ENCODE measurements at places on chromosomes 2 and 18.

- DNase-seq: no peak
Measured at GRCh38 chr2:150916467-150917396, 344.9 kb downstream of the RBM43 start.

DNA sequence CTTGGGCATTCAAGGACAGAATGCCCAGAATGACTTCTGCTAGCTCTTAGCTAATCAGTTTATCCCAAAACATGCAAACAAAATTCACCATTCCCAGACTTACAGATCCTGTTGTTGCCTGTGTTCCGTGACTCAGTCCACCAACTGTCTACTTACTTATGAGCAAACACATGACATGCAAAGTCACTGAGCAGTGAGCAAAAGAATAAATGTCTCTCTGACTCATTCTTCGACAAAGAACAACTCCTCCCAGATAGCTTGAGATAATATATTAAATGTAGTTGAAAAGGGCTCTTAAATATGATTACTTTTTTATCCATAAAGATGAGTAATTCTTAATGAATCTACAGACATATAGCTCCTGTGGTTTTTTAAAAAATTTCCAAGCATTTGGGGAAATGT is 9.0 kb upstream of the CREG2 start:
- DNase-seq: no peak

- no peak for DNase-seq
Measured at GRCh38 chr2:197786010-197786877, 1.1 kb upstream of the BOLL start.

DNA sequence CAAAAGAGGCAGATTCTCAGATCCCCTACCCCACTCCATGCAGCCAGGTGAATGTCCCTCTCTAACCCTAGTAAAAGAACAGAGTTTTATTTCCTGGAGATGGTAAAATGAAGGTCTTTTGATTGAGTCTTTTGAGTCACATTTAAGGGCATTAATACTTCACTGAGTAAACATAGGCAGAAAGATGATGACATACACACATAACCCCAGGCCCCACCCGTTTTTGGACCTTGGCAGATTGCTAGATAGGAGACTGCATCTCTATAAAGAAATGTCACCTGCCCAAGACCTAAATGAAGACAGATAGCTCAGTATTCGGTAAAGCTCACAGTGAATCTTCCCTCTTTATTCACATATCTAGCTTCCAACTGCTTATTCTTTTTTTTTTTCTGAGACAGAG is 28.3 kb upstream of the PEX13 start:
- DNase-seq: no peak

DNA sequence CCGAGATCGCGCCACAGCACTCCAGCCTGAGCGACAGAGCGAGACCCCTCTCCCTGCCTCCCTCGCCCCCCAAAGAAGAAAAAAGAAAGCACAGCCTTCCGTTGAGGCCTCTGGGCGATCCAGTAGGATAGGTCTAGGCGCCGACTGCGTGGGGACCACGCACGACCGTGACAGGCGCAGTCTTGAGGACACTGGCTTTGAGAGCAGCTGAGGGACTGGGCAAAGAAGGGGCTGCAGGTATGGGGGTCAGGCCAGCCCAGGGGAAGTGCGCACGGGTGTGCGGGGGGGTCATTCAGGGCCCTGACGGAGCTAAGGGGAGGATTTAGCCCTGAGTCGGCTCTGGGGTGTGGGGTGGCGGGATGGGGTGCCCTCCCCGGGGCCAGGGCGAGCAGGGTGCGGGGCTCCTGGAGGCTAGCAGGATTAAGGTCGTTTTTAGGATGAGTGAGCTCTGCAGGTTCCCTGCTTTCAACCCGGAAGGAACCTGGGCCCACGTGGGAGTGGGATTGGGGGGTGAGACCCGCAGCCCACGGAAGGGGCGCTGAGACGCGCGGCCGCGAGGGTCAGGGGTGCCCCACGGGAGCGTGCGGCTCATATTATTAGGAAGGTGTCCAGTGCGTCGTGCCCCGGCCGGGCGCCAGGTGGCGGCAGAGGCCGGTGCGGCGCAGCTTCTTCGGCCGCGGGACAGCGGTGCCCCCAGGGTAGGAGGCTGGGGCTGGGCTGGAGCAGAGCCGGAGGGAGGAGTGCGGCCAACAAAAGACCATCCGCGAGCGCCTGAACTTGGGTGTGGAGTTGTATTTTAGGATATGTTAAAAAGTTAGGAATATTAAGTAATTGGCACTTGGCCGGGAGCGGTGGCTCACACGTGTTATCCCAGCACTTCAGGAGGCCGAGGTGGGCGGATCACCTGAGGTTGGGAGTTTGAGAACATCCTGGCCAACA is 20.5 kb upstream of the ZNF236 start:
- peak; percentile 72 for DNase-seq

GRCh38 chr2:128690431-128690830 is 371.8 kb upstream of the HS6ST1 start:
- DNase-seq: no peak

- no peak for DNase-seq
Measured at GRCh38 chr2:127630096-127630863, 15.7 kb upstream of the GPR17 start.

- no peak for DNase-seq
Measured at GRCh38 chr18:63878925-63879324, 8.6 kb upstream of the SERPINB2 start.
